ENCODE measurements at places on chromosomes 7 and 10. TPM values are rescaled to one million over a fixed set of nuclear protein-coding genes. Genes with fewer than 3 reads are reported as not detected.

ZNF277 gene
- 11.2 TPM for total RNA-seq

KNDC1 gene
- 0.36 TPM for total RNA-seq

DNA sequence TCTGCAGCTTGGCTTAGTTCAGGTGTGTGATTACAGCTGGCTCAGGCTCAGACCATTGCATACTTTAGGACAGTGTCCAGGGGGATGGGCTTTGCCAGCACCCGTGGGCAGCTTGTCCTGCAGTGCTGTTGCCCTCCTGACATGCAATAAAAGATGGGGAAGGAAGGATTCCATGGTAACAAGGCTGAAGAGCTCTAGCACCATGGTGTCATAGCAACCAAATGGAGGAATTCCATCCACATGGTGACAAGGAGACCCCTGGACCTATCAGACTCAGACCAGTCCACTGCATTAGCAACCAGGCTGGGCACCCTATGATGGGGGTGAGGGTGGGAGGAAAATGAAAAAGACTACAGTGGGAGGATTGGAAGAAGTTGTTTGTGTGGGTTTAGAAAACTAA, 49.9 kb downstream of the SORCS3 start:
- DNase-seq = no peak

- DNase-seq = peak; percentile 60
Measured at GRCh38 chr7:149821191-149822148, 16.7 kb upstream of the ZNF862 start.

GRCh38 chr10:77526868-77527617, 110.6 kb downstream of the KCNMA1 start:
- no peak for DNase-seq

GRCh38 chr10:76442113-76442512, 1010.7 kb downstream of the LRMDA start:
- DNase-seq = no peak
